Left renal cortex interstitium (tissue), 4 donors: ENCODE measurements at places on chromosomes 12 and 14.

- DNase-seq = no peak
Measured at GRCh38 chr12:2341871-2342270, 289.1 kb downstream of the CACNA1C start.

DNA sequence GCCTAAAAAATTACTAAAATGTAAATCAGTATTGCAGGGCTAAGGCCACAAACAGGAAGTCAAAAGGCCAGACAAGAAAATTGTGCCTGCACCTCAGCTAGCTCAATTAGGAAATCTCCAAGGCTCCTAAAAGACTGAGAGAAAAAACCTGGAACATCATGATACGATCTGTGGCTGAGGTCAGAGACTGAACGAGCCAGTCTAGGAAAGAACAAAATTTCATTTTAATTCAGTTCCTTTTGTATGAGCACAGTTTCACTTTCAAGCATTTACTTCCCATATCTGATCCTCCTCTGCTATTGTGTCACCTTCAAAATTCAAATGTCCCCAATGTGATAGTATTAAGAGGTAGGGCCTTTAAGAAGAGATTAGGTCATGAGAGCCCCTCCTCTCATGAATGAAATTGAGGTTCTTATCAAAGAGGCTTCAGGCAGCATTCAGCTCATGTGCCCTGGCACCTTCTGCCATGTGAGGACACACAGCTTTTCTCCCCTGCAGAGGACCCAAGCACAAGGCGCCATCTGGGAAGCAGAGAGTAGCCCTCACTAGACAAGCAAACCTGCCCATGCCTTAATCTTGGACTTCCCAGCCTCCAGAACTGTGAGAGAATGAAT, 14.8 kb downstream of the PRKAB1 start:
- no peak for DNase-seq

DNA sequence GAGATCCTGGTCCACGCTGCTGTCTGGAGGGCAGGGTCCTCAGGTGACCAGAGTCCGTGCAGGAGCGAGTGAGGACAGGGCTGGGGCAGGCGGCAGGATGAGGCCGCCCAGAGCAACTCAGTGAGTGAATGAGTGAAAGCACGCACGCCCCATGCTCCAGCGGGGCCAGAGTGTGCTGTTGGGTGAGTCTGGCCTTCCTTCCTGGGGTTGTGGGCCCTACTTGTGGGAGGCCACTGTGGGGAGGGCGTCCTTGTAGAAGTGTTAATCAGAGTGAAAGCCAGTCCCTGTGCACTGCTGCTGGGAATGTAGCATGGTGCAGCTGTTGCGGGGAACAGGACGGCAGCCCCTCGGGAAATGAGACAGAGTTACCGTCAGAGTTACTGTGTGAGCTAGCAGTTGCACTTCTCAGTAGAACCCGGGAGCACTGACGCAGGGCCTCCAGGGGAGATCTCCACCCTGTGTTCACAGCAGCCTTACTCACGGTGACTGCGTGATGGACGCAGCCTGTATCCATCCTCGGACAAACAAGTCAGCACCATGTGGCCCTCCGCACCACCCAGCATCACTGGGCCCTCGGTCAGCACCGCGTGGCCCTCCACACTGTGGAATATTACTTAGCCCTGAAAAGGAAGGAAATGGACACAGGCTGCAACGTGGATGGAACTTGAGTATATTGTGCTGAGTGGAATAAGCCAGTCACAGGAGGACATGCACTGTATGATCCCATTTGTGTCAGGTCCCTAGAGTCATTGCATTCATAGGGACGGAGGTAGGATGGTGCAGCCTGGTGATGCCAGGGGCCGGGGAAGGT, 22.1 kb downstream of the PACS2 start:
- DNase-seq = no peak

- no peak for DNase-seq
Measured at GRCh38 chr14:65187421-65188049, 85.2 kb upstream of the MAX start.

DNA sequence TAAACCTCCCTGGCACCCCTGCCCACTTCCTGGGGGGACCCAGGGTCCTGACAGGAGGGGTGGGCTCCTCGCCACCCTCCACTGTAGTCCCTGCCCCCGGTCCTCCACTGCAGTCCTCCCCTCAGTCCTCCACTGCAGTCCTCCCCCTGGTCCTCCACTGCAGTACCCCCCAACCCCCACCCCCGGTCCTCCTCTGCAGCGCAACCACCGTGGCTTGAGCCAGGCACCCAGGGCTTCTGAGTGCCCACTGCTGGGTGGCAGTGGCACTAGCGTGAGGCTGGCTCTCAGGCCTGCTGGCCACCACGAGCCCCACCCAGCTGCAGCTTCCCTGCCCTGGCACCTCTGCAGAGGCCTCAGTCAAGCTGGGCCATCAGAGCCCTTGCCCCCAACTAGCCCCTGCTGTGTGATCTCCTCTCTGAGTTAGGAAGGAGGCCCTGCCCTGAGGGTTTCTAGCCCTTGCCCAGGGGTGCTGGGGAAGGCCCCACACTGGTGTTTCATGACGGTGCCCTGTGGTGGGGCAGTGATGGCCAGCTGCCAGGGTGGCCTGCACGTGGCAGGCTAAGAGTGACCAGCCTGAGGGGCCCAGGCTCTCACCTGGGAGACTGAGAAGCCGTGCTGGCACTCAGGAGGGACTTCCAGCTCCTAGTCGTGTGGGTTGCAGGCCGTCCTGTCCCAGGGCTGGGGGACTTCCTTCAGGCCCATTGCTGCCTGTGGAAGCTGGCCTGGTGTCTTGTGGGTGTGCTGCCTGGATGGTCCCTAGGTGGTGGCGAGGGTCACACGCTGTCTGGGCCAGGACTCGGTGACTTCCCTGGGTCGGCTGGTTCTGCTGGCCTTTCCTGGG, 9.7 kb downstream of the CEP170B start:
- DNase-seq = no peak

GRCh38 chr12:42574851-42575266, 14.7 kb downstream of the PRICKLE1 start:
- no peak for DNase-seq

GRCh38 chr12:66103016-66103913, 27.3 kb downstream of the LLPH start:
- no peak for DNase-seq

GRCh38 chr12:100058482-100059029, 73.8 kb upstream of the ANKS1B start:
- DNase-seq = no peak

DNA sequence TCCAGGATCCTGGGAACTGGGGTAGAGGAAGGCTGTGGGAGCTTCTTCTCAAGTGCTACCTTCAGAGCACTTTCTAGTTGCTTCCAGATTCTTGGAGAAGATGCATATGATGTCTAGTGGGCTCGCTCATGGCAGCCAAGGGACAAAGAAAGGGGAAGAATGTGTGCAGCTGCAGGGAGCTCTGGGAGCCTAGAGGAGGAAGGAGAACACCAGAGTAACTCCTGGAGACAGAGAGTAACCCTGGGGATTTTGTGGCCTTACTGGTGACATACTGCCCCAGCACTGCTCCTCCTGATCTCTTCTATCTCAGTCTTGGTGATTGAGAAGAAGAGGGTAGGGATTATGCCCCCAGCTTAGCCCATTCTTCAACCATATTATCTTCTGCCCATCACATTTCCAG, 10.3 kb upstream of the SP7 start:
- DNase-seq = no peak

DNA sequence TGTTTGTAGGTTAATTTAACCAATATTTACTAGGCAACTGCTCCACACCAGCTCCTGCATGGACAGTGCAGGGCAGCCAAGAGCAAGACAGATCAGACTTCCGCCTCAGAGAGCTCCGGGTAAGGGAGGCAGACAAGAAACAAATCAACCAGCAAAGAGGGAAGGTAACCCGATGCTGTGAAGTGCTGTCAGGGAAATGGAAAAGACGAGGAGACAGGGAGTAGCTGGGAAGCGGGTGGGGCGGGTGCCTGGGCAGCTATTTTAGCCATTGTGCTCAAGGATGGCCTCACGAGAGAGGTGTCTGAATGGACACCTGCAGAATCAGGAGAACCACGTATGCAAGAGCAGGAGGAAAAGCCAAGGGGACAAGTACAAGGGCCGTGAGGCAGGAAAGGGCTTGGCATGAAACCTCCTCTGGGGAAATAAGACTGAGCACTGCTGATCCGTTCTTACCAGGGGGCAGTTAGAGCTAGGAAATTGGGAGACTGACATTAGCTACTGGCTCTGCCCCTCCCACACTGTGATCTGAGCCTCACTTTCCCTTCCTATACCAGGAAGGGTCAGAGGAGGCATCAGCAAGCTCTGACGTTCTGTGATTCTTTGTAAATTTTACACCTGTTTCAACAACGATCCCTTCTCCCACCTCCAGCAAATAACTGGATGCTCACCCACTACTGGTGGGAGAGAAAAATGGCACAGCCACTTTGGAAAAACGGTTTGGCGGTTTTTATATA, 6.5 kb upstream of the TMEM119 start:
- no peak for DNase-seq

DNA sequence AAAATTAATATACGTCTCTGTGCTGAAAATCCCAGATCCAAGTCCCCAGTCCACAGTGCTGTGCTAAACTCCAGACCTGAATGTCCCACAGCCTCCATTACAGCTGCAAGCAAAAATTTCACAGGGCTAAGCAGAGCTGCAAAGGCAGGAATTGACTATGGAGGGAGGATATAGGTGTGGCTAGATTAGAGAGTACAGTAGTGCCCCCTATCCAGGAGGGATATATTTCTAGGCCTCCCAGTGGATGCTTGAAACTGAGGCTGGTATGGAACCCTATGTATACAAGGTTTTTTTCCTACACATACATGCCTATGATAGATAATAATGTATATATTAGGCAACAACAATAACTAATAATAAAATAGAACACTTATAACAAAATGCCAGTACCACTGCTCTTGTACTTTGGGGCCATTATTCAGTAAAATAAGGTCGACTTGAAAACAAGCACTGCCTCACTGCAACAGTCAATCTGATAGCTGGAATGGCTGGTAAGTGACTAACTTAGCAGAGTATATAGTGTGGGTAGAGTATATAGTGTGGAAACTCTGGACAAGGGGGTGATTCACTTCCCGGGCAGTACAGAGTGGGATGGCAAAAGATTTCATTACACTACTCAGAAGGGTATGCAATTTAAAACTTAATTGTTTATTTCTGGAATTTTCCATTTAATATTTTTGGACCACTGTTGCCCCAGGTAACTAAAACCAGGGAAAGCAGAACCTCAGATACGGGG, 82.7 kb downstream of the C14orf132 start:
- no peak for DNase-seq

DNA sequence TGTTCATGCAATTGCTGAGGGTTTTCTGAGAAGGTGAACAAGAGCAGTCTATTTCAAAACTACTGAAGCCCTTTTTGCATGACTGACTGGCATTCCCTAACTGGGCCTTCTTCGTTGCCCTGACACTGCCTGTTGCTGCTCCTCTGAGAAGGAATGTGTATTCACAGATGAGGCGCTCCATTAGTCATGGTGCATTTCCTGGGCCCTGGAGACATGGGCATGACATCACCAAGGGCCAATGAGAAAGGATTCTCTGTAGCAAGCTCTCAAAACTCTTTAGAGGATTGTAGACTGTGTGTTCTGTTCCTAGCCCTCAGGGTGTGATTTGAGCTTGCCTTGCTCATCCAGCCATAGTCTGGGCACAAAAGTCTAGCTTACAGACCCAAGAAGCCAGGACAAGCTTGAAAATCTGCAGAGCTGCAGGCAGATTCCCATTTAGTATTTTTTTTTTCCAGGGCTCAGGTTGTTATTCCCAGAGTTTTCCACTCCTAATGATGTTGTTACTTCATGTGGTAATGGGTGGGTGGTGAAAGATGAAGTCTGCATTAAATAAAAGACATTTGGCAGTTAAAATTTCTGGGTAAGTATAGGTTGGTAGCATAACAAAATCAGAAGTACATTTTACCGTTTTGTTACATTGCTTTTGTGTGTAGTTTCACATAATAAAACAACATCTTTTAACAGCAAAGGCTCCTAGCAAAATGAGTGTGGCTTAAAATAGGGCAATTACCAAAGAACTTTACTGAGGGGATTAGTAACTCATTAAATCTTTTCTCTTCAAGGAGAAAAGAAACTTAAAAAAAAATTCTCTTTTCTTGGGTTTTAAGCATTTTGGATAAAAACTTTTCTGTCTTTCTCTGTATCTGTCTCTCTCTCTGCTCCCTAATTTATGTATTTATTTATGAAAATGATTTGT, 318.4 kb downstream of the RAD51B start:
- DNase-seq = peak; percentile 50

DNA sequence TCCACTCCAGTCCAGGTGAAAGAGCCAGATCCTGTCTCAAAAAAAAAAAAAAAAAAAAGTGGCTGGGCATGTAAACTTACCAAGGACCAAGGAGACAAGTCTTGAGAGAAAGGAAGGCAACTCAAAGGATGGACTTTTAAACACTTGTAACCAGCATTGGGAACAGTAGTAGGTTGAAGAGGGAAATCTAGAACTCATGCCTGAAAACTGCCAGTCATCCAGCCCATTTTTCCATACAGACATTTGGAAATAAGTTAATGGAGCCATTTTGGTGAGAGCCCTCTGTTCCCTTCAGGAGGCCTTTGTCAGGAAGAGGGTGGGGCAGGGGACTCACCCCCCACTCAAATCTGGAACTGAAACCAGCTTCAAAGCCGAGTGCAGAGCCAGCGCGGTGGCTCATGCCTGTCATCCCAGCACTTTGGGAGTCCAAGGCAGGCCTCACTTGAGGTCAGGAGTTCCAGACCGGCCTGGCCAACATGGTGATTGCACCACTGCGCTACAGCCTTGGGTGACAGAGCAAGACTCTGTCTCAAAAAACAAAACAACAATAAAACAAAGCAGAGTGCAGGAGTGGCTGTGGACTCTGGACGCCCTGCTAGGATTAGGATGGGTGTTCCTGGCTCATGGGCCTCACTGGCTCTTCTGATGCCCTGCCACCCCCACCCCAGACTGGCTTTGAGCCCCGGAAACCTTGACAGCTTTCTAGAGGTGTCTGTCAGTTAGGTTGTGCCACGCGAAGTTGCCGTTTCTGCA, 1.6 kb upstream of the MLXIP start:
- no peak for DNase-seq

DNA sequence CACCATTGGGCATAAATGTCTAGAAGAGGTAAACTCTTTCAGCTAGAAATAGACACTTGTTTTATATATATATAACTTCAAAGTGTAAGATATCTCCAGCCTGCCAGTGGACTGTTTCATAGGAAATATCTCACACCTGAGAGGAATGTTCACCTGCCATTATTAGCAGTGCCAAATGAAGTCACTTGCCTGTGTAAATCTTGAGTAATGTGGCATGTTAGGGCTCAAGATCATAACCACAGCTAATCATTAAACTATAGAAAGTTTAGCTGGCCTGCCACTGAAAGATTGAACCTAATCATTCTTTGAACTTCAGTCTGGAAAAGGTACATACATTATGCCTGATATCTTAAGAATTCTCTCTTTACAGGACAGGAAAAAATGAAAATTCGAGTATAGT, 25.5 kb upstream of the KCNJ8 start:
- DNase-seq = no peak

GRCh38 chr12:18242380-18243089, 18.8 kb upstream of the PIK3C2G start:
- DNase-seq = no peak

GRCh38 chr12:31794745-31795144, 65.9 kb upstream of the AMN1 start:
- DNase-seq = no peak

GRCh38 chr14:60215127-60215444, 33.9 kb upstream of the PPM1A start:
- no peak for DNase-seq

GRCh38 chr14:44297437-44297836, 209.6 kb downstream of the FSCB start:
- DNase-seq = no peak

GRCh38 chr12:41242603-41243002, 54.5 kb downstream of the PDZRN4 start:
- DNase-seq = no peak
